Transverse colon (tissue), 4 donors: ENCODE measurements at places on chromosomes 7 and 10.

- no peak for DNase-seq
Measured at GRCh38 chr7:134637934-134638719, 8.5 kb upstream of the BPGM start.

DNA sequence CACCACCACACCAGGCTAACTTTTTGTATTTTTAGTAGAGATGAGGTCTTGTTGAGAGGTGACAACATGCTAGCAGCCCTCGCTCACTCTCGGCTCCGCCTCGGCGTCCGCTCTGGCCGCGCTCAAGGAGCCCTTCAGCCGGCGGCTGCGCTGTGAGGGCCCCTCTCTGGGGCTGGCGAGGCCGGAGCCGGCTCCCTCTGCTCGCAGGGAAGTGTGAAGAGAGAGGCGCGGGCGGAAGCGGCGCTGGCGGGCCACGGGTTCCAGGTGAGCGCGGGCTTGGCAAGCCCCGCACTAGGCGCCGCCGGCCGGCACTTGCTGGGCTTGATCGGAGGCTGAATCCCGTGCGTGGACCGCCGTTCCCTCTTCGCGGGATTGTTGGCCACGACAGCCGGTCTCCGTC is 83.0 kb downstream of the EEPD1 start:
- no peak for DNase-seq

- DNase-seq = no peak
Measured at GRCh38 chr10:48466611-48467240, 138.1 kb downstream of the ARHGAP22 start.

- peak; percentile 7 for DNase-seq
Measured at GRCh38 chr7:129434675-129435318, 565 bp downstream of the STRIP2 start.

DNA sequence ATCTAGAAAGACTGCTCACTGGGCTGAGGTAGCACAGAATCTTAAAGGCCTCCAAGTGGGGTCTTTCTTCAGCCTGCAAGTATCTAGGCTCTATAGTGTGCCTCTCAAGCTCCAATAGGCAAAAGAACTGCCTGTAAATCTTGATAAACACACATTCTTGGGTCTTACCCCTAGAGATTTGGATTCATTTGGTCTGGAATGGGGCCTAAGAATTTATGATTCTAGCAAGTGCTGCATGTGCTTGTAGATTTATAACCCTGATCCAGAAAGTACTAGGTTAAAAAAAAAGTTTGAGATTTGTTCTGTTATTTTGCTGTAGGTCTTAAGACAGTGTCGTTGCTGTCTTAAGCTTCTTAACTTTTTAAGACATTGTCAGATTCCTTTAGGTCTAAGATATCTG is 74.1 kb downstream of the RALA start:
- DNase-seq = no peak

- DNase-seq = no peak
Measured at GRCh38 chr7:26531926-26532325, 240.3 kb downstream of the SNX10 start.

GRCh38 chr7:22972207-22972606 is 41.7 kb downstream of the HYCC1 start:
- no peak for DNase-seq

GRCh38 chr10:25076506-25077177 is 60.2 kb downstream of the THNSL1 start:
- DNase-seq = no peak

DNA sequence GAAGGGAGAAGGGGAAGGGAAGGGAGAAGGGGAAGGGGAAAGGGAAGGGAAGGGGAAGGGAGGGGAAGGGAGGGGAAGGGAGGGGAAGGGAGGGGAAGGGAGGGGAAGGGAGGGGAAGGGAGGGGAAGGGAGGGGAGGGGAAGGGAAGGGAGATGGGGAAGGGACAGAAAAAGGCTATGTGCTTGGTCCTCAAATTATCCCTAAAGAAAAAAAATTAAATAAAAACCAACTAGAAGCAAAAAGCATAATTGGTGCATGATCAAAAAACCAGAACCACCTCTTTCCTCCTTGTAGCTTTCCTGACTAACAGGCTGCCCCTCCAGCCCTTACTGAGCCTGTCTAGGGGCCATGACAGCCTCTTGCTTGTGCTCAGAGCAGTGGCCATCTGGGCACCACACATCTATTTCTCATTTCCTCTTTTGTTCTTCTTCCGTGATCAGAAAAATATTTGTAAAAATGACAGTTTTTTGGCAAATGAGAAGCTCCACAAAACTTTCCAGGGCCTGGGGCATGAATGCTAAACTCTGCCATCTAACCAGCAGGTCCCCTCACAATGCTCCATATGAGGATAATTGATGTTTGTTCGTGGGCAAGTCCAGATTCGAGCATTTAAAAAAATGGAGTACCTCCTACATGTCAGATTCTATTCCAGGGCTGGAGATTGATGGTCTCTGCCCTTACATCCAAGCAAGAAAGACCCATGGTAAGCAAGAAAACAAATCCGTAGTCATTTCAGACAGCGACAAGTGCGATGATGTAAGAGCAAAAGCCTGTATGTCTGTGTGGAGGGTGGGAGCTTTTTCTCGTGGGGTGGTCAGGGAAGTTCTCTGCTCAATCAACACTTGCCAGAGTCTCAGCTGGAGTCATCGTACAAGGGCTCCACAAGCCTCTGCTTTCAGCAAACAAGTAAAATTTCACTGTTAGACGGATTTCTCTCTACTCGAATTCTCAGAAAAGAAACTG is 320.9 kb downstream of the WDR11 start:
- DNase-seq = no peak

DNA sequence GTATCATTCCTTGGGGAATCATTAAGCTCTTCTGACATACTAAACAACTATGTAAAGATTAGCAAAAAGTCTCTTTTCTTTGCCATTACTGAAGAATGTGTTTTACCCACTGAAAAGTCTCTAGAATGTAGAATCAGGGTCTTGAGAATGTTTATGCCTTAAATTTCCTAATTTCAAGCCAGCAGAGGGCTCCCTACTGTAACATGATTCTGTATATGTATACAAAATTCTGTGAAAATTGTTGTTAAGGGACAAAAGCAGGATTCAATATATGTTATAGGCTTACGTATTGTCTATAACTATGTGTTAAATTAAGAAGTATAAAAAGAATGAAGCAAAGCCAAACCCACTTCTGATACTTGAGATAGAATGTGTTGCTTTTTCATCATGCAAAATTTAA is 296.9 kb upstream of the DGKB start:
- no peak for DNase-seq

DNA sequence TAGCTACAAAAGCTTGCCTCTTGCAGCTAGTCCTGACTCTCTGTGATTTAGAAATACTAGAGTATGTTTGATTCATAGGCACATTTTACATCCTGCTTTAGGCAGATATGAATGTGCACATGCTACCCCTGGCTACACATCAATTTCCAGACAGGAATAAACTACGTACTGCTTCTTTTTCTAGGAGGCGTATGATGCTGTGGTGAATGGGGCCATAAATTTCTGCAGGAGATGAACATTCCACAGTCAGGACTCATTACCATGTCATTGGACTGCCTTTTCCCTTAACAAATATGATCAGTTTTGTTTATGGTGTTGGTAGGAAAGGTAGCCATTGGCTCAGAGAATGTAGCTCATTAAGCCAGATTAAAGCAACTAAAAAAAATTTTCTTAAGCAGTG is 50.1 kb upstream of the IFRD1 start:
- no peak for DNase-seq

DNA sequence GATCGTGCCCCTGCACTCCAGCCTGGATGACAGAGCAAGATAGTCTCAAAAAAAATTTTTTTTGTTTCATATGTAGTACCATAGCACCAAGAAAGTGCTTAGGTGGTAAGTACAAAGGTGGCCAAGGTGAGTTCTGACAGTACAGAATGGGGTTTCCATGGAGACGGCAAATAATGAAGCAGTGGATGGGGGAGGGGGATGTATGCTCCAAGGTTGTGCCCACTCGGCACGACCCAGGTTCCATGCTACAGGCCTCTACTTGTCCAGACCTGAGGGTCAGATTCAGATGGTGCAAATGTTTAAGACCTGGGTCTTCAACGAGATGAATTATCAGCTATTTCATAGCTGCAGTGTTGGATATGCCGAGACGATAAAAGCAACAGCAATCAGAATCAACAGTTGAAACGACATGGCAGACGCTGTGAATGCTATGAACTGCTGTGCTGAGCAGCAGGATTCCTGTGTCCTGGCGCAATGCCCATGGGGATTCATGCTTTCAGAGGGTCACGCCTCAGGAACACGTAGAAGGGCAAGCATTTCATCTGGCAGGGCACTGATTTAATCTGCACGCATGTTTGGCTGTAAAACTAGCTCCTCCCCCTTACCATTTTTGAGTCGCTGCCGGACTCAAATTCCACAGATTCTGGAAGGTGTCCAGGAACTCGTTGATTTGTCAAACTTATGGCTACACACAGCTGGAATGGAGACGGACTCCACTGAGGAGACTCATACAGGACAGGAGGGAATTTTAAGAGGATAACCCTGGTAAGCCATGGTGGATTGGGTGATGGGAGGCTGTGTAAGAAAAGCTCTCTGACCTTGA is 256.5 kb downstream of the FRMD4A start:
- DNase-seq = peak; percentile 64

DNA sequence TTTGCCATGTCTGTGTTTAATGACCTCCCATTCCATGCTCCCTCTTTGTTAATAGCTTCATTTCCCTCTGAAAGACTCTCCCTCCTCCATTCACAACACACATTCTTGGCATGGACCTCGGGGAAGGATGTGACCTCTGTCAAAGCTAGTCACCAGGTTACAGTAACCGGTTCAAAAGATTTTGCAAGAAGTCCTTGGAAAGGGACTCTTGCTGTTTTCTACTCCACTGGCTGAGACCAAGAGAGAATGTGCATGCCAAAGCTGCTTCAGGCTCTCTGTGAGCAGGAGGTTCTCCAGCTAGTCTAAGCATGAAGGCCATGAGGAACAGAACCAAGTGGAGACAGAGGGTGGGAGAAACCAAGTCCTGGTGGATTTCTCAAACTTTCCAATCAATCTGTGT is 732.6 kb downstream of the CCSER2 start:
- DNase-seq = no peak

- no peak for DNase-seq
Measured at GRCh38 chr7:33509206-33509605, 379.8 kb downstream of the BBS9 start.

DNA sequence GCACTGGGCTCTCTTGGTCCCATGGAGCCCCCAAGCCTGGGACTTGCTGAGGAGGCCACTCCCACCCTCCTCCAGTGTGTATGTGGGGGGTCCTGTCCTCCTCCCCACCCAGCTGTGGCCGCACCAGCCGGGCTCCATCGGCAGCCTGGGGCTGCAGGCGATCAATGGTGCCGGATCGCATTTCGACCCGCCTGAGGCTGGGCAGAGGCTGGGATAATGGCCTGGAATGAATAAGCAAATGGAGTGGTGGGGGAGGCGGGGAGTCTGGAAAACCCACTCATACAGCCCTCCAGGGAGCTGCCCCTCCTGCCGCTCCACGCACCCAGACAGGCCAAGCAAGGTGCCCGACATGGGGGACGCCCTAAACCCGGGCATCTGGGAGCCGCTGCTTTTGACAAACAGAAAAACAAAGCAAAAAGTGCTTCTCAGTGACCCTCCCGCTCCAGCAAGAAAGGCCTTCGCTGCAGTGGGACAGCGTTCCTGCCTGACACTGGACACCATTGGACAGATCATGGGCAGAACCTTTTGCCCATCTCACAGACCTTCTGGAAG is 160.5 kb downstream of the NRF1 start:
- DNase-seq = no peak

DNA sequence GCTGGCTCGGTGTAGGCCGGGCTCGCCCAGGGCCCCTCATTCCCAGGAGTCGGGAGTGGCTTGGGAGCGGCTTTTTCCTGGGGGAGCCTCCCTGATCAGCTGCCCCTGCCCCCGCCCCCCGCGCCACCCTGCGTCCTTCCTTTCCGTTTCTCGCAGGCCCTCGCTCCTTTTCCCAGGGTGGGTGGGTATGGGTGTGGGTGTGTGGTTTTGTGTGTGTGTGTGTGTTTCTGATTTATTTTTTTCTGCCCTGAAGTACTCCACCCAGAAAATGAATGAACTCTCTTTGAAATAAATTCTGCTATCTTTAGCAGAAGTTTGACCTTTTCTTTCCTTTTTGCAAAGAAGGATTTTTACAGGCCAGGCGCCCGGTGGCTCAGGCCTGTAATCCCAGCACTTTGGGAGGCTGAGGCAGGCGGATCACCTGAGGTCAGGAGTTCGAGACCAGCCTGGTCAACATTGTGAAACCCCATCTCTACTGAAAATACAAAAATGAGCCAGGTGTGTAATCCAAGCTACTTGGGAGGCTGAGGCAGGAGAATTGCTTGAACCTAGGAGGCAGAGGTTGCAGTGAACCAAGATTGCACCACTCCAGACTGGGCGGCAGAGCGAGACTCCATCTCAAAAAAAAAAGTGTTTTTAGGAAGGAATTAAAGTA is 30.0 kb upstream of the AP5Z1 start:
- DNase-seq = no peak

DNA sequence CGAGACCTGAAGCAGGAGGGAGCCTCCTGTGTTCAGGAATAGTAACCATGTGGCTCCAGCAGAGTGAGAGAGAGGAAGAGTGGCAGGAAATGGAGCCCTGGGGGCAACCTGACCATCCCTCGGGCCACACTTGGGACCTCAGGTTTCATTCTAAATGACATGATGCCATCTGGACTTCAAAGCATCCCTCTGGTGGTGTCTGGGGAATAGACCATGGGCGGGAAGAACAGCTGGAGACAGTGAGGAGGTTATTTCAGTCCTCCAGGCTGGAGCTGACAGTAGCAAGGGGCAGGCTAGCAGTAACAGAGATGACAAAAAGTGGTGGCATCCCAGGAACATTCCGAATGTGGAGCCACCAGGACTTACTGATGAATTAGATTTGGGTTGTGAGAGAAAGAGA is 44.8 kb downstream of the AKR1B1 start:
- no peak for DNase-seq

GRCh38 chr7:44603193-44603592 is 3.2 kb upstream of the OGDH start:
- no peak for DNase-seq

DNA sequence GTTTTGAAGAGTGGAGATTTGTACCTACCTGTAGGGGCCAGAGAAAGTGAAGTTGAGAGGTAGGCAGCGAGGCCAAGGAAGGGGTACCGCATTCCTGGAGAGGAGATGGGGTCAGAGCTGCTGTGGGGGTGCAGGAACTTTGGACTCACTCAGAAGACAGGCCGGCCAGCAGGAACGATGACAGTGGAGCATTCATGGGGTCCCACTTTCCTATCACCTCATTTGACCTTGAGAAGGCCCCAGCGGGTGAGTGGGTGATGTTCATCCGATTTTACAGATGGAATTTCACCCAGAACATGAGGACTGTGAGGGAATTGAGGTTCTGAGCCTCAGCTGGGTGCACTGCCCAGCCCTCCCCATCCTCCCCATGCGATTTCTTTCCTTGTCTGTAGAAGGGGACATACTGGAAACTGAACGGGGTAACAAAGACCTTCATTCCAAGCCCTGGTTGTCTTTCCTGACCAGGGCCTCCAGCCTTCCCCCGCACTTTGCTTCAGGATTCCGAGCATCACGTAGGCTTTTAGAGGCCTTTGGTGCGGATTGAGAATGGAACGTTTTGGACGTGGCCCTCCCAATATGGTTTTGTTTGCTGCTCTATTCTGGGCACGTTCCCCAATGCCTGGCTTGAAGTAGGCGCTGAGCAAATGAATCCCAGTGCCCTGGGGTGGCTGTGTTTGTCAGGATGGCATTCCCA is 87.3 kb downstream of the ADCY1 start:
- no peak for DNase-seq
